ENCODE measurements at places on chromosomes 4 and X.

GRCh38 chrX:9227276-9227675 is 193.3 kb upstream of the FAM9B start:
- DNase-seq = no peak

- no peak for DNase-seq
Measured at GRCh38 chr4:27604692-27605091, 744.1 kb downstream of the STIM2 start.

DNA sequence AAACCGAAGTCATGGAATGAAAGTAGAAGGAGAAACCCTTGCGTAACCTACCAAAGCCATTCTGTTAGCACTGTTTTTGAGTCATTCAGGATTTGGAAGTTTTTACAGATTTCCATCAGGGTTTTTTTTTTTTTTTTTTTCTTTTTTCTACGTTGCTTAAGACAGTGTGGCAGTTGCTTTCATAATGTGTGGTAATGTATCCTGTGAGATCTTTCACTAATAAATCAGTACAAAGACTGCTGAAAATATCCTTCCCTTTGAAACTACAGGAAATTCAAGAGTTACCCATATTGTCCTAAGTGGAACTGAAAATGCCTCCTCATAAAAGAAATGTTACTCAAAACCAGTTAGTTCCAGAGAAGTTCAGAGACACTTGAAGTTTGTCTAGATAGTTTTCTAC is 137.8 kb downstream of the RAPGEF2 start:
- DNase-seq = no peak

- no peak for DNase-seq
Measured at GRCh38 chrX:45602151-45602550, 401.5 kb upstream of the DIPK2B start.

DNA sequence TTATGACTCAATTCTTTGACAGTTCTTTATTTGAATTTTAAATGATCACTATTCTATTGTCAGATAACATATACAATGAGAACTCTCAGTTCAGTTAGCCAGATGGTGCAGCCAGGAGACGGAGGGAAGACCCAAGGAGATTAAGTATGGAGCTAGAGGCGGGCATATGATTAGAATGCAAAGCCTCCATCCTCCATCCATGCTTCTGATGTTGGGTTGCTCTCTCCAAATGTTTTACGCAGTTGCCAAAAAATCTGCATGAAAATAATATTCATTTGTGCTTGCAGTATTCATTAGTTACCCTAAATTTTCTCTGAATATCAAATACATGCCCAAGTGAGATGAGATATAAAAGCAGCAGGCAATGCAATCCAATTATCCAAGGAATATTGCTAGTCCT is 874.8 kb downstream of the C4orf33 start:
- no peak for DNase-seq

DNA sequence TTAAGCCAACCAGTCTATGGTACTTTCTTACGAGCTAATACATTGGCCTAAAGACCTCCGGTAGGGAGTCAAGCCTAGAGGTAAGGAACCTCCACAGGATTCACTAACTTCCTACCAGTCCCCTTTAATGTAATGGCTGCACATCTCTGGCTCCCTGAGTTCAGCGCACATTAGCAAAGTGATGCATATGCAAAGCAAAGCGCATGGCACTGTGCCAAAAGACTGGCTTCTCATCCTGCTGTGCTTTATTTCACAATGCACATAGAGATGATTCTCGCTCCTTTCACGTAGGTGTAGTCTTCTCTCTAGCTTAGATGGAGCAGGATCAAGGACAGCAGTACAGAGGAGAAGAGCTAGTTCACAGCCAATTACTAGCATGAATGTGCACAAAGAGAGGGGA is 14.6 kb upstream of the CLTRN start:
- no peak for DNase-seq

DNA sequence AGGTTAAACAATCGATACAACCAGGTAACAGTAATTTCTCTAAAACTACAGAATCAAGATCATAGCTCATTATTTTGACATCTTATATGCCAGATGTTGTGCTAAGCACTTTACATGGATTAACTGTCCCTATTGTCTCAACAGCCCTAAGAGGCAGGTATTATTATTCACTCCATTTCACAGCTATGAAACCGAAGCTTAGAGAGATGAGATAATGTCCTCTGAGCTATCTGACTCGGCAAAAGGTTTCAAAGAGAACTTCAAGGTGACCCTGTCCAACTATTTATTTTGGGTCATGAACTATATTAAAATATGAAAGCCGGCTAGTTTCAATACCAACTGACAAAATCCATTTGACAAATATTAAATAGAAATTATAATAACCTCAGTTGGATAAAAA is 10.3 kb downstream of the SLC25A5 start:
- DNase-seq = no peak

DNA sequence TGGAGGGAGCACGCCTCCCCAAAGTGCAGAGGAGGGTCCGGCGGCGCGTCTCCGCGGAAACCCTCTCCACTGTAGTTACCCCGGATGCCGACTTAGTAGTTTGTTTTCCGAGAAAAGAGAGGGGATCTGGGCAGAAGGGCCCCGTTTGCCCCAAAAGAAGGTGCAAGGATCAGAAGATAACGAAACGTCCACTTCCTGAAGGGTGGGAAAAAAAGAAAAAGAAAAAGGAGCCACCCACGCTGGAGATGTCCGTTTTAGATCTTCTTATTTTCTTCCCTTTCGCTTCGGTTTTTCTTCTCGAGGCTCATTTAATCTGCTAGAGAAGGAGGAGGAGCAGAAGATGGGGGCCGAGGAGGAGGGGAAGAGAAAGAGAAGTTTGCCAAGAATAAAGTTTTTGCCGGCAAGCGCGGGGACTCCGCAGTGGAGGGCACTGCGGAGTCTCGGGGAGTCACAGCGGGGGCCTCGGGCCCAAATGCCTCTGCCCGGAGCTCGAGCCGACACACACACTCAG is 517 bp downstream of the LEF1 start:
- no peak for DNase-seq

- DNase-seq = no peak
Measured at GRCh38 chrX:154412468-154412867, 1.1 kb downstream of the TAFAZZIN start.

- no peak for DNase-seq
Measured at GRCh38 chrX:24987731-24988130, 28.0 kb downstream of the ARX start.

- no peak for DNase-seq
Measured at GRCh38 chr4:40962551-40963180, 212.9 kb downstream of the NSUN7 start.

DNA sequence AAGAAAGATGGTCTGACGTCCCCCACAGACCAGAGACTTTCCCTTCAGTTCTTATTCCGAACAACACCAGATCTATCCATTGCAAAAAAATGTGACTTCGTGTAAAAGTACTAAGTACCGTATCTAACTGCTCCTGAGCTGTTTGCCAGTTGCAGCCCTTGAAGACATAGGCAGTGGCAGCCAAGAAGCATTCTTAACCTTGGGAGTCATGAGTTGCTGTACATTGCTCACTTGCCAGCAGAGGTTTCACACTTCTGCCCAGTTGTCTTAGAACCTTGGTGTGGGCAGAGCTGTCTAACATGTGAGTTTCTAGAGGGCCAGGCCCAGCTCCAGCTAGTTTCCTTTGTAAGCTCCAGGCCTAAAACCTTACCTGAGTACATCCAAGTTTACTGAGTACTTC is 10.5 kb upstream of the CHRDL1 start:
- DNase-seq = no peak

DNA sequence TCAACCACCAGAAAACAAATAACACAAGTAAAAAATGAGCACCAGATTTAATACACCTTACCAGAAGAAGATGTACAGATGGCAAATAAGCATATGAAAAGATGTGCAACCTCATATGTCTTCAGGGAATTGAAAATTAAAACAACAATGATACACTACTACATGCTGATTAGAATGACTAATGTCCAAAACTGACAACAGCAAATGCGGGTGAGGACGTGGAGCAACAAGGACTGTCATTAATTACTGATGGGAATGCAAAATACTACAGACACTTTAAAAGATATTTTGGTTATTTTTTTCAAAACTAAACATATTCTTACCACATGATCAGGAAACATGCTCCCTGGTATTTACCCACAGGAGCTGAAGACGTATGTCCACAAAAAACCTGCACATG is 140.3 kb downstream of the FRYL start:
- no peak for DNase-seq

- no peak for DNase-seq
Measured at GRCh38 chr4:87937523-87937922, 38.0 kb upstream of the SPP1 start.

DNA sequence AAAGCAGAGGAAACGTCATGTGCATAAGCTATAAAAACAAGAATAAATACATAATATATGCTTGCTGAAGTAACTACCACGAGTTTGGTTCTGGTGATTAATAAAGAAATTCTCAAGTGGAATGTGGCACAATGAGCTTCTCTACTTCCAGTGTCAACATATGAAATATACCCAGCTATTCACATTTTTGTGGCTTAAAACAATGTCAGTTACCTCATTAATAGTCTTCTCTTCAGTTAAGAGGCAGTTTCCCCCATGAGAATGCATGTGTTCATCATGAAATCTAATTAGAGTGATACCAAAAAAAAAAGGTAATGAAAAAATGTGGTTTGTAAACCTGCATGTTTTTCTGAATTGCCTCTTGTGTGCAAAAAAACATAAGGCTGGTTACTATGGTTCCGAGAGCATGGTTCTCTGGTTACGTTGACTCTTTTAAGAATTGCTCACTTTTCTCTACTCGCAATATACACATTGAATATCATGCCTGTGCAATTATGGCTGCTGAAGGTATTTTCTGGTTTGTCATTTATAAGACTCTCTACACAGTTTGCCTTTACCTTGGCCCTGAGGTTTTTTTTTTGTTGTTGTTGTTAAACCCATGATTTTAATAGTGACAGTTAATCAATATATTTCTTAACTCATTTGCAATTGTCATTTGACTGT is 108.2 kb downstream of the PCDH7 start:
- DNase-seq = no peak

- no peak for DNase-seq
Measured at GRCh38 chr4:123250843-123251242, 145.8 kb upstream of the SPRY1 start.

DNA sequence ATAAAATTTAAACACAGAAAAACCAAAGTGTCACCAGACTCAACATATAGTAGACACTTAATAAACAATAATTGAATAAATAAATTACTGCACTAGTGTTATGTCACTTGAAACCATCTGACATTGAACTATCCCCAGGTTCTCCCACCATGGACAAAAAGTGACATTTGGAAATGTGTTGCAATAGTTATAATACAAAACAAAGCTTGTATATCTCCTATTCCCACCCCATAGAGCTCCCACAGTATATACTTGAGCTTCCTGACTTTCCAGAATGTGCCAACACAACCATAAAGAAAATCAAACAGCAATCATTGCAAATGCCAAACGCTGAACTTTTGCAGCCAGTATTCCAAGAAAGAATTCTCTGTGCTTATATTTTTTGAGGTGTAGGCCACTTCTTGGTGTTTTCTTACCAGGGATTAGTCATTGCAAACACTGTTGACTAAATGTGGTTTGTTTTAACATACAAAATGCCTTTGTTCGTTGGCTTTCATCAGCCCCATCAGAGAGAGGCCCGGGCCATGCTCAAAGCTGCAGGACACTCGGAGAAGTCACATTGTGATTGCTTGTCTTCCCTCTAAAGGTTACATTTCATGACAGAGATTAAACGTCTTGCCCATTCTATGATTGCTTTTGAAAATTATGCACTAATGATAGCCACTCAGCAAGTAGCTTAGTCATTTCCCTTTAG is 33.8 kb downstream of the PPARGC1A start:
- DNase-seq = no peak

DNA sequence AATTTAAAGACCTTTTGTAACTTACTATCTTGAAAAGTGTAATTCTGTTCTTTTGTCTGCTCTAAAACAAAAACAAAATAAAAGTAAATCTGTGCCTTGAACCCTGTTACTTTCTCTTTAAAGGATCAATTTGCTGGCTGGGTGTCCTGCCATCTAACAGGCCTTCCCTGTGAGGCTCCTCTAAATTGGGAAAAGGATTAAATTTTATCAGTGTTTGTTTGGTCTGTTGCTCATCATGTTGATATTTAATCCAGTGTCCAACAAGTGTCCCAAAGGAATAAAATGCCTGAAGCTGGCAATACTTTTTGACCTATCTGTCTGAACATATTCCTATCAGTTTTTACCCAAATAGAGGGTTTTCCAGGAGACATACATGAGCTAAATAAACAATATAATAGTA is 688.7 kb downstream of the IL1RAPL1 start:
- no peak for DNase-seq

- no peak for DNase-seq
Measured at GRCh38 chr4:112173593-112174558, 28.6 kb downstream of the FAM241A start.

DNA sequence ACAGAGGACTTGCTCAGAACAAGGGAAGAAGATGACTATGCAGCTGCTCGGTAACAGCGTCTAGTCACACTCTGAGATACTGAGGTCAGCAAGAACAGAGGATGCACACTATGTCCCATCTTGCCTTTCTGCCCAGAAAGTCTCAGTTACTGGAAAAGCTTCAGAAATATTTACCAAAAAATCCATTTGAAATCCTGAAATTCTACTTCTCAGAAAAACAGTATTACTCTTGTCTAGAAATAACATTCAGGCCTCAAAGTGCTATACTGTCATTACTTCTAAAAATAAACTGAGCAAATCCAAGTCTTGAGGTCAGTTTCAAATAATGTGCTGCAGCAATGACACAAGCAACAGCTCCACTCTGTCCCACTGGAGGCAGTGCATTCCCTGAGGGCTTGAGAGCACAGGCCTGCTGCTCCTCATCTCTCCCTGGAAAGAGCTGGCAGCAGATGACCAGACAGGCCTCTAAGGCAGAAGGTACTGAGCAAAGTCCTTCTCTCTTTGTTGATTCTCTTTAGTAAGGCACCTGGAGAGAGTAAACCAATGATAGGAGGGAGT is 76.9 kb downstream of the CAMK2D start:
- no peak for DNase-seq

DNA sequence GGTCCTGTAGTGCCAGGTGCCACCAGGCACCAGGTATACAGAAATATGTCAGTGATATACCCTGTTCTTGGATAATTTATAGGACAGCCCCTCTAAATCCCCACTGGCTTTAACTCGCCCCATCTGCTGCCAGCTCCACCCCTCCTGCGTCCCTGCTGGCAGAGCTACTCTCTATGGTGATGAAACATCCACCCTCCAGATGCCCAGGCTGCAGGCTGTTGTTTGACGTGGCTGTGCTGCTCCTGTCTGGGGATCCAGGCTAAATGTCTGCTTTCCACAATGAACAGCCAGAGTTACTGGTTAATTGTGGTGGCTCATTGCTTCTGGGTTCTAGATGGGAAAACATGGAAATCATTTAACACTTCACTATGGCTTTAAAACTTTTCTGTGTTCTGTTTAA is 12.9 kb downstream of the NHSL2 start:
- no peak for DNase-seq

DNA sequence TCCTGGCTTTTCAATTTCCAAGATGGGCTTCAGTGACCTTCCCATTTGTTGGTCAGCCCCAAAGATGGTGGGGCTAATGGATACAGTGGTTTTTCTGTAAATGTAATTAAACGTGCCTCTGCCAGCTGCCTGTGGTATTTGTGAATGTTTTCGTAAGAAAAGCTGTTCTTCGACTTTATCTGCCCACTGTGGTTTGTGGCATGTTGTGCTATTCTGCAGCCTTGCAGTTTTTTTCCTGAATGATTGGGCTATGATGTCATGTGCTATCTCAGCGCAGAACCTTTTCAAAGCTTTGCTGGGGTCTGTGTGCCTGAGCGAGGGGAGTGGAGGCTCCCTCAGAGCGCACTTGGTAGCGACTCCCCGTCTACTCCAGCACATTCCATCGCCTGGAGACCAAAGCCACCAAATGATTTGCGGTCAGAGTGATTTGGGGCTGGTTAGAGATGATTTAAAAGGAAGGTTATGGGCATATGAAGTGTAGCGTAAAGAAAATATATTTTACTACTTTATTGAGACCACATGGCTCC is 137.5 kb downstream of the PALLD start:
- DNase-seq = no peak
